ENCODE measurements at places on chromosomes 13 and 19. TPM values are rescaled to one million over a fixed set of nuclear protein-coding genes. Genes with fewer than 3 reads are reported as not detected.

DNA sequence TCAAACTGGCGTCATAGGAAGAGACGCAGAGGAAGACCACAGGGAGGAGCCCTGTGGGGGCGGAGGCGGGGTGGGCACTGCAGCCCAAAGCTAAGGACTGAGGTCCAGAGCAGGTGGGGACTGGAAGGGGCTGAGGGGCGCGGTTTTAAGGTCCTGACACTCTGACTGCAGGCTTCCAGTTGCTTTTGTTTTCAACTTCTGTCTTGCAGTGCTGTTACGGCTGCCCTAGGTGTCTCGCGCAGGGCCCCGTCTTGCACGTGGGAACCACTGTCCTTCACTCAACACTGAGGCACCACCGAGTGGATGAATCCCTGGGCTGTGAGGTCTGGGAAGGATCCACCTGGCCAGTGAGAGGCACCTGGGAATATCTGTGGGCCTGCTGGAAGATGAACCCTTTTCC lies 76.0 kb downstream of the TEX29 start:
- DNase-seq = no peak

DNA sequence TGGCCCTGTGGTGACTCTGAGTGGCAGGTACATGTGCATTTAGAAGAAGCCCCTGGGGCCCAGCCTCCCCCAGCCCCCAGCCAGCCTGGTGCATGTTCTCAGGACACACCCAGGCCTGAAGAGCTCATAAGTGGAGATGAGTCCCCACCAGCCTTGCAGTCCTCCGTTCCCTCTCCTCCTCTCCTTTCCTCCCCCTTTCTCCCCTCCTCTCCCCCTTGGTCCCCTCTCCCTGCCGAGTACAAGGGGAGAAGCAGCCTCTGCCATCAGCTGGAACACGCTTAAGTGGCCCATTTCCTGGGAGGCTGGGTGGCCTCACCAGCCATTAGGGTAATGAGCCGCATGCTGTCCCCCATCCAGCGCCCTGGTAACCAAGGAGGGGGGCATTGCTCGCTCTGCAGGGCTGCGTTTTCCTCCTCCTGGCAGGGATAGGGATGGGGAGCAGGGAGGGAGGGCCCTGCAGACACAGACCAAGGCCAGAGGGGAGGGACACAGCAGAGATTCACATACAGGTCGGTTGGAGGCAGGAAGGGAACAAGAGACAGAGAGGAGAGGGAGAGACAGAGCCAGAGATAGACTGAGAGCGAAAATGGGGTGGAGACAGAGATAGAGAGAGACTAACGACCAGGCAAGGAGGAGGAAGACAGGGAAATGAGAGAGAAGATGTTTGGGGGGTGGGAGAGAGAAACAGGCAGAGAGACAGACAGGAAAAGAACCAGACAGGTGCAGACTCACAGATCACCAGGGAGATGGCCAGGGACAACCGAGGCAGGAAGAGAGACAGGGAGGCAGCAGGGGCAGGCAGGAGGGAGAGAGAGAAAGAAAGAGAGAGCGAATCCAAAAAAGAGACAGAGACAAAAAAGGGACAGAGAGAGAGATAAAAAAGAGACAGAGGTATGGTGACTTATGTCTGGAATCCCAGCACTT lies 19.3 kb upstream of the DPP9 start:
- no peak for DNase-seq

GRCh38 chr19:19550485-19550929 lies 12.4 kb downstream of the CILP2 start:
- no peak for DNase-seq

Gene FLT3
- 0.28 TPM for polyA plus RNA-seq

- DNase-seq = no peak
Observed at GRCh38 chr13:51035978-51036377, 75.1 kb downstream of the C13orf42 start.

DNA sequence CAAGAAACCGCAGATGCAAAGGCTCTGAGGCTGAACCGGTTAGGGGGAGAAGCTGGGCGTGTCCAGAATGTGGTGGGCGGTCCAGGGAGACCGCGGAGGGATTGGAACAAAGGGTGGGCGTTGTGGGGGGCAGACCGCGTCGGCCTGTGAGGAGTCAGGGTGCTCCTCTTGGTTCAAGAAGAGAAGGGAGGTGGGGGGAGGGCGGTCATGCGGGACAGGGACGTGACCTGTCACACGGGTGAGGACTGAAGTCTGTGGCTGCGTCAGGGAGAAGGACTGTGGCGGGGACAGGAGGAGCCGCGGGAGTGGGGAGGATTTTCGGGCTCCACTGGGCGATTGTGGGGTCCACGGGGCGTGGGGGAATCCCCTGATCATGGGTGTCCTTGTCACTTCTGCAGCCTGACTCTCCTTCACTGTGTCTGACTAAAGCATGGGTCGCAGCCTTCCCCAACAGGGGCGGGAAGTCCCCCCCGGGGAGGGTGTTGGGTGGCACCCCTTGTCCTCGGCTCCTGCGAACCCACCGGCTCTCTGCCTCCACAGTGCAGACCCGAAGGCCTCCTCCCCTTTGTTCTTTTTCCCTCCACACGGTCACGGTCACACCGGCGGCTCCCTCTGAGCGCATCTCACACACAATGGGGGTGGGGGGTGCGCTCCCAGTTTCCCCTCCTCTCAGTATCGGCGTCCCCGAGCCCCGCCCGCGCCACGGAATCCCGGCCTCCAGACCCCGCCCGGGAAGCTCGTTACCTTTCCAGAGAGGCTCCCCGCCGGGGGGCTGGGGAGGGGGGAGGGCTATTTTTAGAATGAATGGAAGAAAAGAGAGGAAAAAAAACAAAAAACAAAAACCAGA lies 16.4 kb upstream of the KCNN1 start:
- DNase-seq = no peak

DNA sequence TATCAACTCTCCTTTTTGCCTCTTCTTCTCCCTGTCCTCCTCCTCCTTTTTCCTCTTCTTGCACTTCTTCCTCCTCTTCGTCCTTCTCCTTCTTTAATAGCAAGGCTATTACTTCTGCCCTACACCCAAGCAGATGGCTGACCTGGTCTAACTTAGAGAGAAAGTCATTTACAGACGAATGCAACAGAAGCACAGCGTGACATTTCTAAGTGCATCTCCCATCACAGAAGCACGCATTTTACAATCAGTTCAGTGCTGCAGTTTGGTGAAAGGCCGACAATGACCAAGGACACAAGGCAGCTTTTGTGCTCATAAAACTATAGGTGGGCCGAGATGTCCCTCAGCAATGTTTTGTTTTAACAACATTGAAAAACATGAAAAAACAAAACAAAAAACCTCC lies 231.5 kb downstream of the FGF14 start:
- no peak for DNase-seq

DNA sequence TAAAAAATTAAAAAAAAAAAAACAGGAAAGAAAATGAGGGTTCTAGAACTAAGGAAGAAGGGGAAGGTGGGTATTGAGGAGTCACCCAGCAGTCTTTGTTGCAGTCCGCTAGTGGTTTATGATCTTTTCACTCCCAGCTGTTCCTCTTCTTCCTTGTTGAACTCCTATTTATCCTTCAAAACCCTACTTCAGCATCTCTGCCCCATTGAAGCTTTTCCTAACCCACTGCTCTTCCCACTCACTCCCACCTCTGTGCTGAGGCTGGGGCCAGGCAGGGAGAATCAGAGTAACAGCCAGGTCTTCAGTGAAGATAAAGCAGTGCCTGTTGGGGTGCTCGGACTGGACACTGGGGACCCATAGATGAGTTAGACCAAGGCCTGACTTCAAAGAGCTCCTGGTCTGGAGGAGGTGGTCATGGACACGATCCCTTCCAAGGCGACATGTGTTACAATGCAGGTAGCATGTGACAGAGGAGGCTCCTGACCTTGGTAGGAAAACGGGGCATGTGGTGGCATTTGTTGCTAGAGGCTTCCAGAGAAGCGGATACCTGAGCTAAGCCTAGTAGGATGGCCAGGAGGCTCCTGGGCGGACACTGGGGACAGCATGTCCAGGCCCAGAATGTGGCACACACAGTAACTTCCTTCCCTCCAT lies 11.4 kb downstream of the RUVBL2 start:
- no peak for DNase-seq

Gene RDH8
- 0.10 TPM for polyA plus RNA-seq

- no peak for DNase-seq
Observed at GRCh38 chr13:32048816-32049215, 17.2 kb downstream of the FRY start.

DNA sequence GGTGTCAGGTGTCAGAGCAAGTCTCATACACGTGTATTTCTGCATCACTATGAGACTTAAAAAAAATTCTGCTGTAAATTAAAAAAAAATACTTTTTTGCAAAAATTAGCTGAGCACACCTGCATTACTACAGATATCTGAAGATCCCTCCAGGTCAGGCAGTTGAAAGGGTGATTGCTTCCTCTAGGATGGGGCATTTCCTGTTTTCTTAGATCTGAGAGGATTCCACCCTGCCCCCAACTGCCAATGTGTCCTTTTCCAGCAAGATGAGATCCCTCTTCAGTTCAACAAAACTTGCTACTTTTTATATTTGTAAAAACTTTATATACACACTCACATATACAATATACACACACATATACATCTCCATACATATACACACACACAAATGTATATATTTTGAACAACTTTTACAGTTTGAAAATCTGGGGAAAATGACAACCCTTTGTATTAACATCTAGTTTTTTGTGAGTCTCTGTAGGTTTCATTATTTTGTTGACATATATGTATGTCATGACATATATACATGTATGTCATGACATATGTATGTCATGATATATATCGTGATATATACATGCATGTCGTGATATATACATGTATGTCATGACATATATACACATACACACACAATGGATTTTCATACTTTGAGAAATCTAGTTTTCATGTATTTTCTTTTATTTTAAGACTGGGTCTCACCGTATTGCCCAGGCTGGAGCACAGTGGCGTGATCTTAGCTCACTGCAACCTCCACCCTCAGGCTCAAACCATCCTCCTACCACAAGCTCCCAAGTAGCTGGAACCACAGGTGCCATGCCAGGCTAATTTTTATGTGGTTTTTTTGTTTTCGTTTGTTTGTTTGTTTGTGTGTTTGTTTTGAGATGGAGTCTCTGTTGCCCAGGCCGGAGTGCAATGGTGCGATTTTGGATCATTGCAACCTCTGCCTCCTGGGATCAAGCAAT lies 17.8 kb downstream of the ZNF813 start:
- no peak for DNase-seq

GRCh38 chr13:90415902-90416301 lies 931.6 kb upstream of the MIR17HG start:
- DNase-seq = no peak

GRCh38 chr13:75495938-75496337 lies 14.0 kb upstream of the TBC1D4 start:
- no peak for DNase-seq

DNA sequence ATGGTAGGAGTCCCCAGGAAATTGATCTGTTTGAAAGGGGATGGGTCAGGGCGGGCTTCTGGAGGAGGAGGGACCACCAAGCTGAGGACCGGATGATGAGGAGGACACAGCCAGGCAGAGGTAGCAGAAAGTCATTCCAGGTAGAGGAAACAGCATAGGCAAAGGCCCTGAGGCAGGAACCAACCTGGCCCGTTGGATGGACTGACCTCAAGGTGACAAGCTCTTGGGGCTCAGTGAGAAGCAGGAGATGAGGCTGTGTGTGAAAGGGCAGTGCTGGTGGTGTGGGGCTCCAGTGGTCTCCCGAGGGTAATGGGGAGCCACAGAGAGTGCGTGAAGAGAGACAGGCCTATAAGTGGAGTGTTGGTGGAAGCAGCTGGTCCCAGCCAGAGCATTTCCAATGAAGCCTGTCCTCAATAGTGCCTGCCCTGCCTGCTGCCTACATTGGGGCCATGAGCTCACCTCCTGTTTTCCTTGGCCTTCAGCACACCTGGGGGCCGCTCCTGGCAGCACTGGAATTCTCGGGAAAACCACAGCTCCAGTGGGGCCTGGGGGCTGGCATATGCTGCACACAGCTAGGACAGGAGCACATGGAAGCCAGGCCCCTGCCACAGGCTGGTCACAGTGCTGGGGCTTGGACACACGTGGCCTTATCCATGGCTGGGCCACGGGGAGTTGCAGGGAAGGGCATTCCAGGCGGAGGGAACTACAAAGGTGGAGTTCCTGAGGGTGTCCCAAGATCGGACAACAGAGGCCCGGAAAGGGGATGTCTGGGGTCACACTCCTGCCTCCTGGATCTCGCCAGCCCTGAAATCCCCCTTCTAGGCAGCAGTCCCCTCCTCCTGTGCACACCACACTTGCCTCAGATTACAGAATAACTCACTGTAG lies 2.3 kb upstream of the COMP start:
- no peak for DNase-seq

DNA sequence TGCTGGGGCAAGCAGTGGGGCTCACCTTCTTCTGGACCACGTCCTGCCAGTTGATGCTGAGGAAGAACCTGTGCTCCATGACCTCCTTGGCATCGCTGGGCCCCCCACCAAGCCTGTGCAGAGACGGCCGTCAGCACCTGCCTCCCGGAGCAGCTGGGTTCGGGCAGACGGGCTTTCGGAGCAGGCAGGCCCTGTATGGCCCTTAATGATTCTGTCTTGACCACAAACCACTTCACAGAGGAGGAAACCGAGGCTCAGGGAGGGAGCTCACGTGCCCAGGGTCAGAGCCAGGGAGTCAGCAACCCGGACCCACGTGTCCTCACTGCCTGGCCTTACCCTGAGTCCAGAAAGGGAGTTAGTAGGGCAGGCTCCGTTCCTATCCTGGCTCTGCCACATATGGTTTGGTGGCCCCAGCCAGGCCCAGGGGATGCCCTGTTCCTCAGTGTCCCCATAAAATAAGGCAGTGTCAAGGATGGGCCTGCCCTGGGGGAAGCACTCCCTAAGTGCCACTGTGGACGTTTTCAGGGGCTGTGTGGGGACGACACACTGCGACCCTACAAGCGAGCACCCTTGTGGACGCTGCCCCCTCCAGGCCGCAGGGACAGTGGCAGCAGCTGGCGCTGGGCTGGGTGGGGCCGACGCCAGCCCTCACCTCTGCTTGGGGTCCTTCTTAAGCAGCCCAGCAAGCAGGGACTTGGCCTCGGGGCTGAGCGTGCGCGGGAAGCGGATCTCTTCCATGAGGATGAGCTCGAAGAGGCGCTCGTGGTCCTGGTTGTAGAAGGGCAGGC lies 8.9 kb upstream of the CCNP start:
- no peak for DNase-seq

Data from right renal pelvis (tissue), 4 donors.